Amniotic stem cell (primary cell): ENCODE measurements at places on chromosomes 6 and 20.

GRCh38 chr20:64217539-64218221 is 37.9 kb upstream of the PCMTD2 start:
- DNase-seq = no peak

GRCh38 chr6:130447374-130447773 is 81.6 kb downstream of the TMEM200A start:
- DNase-seq = no peak

DNA sequence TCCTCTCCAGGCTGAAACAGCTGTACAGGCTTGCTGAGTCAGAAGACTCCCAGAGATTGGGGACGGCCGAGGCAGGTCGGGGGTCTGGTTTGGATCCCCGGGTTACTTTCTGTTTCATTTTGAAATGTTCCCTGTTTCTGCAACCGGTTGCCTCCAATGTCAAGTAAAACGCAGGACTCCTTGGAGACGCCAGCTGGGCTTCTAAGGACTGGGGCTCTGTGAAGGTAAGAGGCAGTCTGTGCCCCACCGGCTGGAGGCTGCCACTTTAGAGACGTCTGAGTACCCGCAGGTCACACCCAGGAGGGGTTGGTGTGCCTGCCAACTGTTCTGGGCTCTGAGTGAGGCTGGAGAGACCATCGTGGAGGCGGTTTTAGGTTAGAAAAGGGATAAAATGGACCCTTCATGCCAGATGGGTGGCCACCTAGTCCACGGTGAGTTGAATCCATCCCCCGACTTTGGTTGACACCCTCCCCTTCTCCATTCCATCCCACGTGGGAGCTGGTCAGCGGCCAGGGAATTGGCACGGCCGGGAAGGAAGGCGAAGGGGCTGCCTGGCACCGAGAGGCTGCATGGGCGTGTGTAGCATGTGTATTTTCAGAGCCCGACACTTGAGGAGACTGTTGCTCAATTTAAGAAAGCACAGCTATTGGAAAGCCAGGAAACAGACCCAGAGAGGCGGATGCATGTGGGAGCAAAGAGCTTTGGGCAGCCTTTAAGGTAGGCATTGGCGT is 240.9 kb downstream of the PHACTR1 start:
- no peak for DNase-seq

GRCh38 chr6:170360476-170360875 is 53.9 kb downstream of the FAM120B start:
- DNase-seq = no peak

GRCh38 chr20:55415567-55416142 is 589.7 kb downstream of the CBLN4 start:
- DNase-seq = no peak

GRCh38 chr6:36463676-36464075 is 20.9 kb downstream of the KCTD20 start:
- DNase-seq = no peak

GRCh38 chr6:105492706-105493673 is 90.1 kb upstream of the PREP start:
- DNase-seq = no peak

DNA sequence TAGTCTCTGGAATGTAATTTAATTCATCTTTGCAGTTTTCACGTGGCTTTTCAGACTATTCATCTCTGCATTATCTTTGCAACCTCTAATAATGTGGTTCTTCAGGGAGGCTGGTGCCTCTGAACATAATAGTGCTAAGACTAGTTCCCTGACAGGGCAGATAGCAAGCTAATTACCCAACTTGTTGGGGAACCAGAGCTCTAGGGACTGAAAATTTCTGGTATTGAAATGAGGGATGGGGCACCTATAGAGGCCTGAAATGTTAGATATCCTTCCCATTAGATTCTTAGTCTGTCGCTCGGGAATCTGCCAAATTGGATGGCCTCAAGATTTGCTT is 693.6 kb upstream of the MAP3K7 start:
- DNase-seq = no peak

GRCh38 chr6:17156966-17157365 is 55.1 kb downstream of the STMND1 start:
- no peak for DNase-seq

DNA sequence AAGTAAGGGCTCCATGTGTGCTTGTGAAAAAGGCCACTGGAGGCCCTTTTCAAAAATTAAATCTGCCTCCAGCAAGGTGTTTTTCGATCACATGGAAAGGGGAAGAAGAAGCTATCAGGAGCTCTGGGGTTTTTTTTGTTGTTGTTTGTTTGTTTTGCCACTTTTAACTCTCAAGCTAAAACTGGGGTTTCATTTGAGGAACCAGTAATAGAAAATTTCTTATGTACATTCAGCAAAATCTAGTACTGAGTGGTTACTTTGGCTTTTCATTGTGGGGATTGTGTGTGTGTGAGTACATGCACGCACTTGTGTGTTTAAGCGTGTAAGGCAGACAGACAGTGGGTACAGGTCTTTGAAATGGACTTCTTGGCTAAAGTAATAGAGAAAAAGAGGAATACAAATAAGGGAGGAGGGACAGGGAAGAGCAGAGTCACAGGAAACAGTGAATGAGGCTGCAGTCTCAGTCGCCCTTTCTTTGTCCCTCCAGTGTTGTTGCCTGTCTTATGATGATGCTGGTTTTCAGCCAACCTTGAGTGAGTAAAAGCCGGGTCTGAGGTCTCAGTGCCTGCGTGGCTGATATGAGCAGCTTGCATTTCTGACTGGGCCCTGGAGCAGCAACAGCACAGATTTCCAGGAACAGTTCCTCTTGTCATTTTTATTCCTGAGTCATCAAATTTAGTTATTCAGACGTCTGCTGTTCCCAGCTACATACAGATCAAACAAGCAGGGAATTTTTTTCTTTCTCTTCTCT is 26.2 kb downstream of the SLC16A10 start:
- no peak for DNase-seq

- no peak for DNase-seq
These were observed 190.5 kb upstream of the HEY2 start for GRCh38 chr6:125558907-125559306.

GRCh38 chr6:26594131-26594498 is 2.6 kb upstream of the ABT1 start:
- DNase-seq = no peak

- DNase-seq = no peak
These were observed 66.6 kb downstream of the PPP1R14C start for GRCh38 chr6:150209415-150209814.

- no peak for DNase-seq
These were observed 2.2 kb downstream of the IBTK start for GRCh38 chr6:82245376-82245775.

GRCh38 chr20:42714298-42715141 is 475.2 kb downstream of the PTPRT start:
- no peak for DNase-seq

GRCh38 chr20:40578961-40579360 is 110.1 kb downstream of the MAFB start:
- DNase-seq = no peak

GRCh38 chr6:125826695-125827463 is 36.1 kb downstream of the NCOA7 start:
- no peak for DNase-seq

DNA sequence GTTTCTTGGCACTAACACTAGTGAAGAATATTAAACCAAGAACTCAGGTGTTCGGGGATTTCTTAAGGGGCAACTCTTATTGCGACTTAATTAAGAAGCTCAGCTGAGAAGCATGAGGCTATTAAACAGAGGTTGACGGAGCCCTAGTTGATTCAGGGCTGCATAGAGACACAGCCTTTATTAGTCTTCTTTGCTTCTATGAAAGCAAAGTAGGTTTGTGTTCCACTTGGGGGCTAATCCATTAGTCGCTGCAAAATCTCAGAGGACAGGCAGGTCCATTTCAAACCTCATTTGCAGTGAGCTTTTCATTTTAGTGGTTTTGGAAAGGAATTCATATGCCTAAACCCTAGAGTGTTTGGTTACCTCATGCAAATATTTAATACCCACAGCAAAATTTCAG is 506.6 kb upstream of the SULF2 start:
- DNase-seq = no peak

- DNase-seq = no peak
These were observed 16.9 kb downstream of the ADGRG6 start for GRCh38 chr6:142318714-142319113.

GRCh38 chr6:128112494-128112893 is 211.6 kb upstream of the THEMIS start:
- no peak for DNase-seq

- DNase-seq = no peak
These were observed 89.8 kb upstream of the ADTRP start for GRCh38 chr6:11868392-11868791.

DNA sequence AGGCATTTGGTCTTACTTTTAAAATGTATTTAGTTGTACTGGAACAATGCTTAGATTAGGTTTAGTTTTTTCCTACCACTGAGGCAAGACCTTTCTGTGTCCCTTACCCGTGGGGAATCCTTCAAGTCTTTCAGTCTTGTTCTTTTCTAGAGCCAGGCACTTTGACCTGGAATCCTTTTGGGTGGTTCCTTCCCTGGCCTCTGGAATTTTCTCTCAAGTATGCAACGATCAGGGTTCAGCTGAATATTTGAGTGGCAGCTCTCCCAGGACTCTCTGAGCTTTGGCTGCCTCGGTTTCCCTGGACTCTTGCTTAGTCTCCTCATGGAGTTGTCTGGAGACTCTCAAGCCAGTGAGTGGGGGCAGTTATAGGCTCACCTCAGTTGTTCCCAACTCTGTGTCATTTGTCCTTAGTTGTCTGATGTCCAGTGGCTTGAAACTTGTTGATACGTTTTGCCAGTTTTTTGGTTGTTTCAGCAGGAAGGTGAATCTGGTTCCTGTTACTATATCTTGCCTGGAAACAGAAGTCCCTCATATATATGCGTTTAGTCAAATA is 118.1 kb downstream of the QKI start:
- no peak for DNase-seq

- no peak for DNase-seq
These were observed 96.9 kb upstream of the ADTRP start for GRCh38 chr6:11875325-11876109.

- DNase-seq = no peak
These were observed 11.2 kb downstream of the GDAP1L1 start for GRCh38 chr20:44258226-44258890.

DNA sequence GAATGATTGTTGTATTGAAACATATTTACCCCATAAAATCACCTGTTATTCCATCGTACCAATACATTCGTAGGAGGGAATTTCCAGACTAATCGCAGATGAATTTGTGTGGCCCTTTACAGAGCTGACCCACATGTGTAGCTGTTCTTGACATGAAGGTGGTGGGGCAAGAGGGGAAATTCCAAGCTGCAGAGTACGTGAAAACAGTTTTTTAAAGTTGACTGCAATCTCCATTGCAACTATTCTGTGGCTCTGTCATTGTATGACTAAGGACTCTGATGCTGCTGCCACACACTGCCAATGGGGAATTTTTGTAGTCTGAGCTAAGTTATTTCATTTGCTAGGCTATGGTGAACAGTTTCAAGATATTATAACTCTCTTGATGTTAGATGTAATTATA is 46.4 kb upstream of the ADTRP start:
- no peak for DNase-seq

GRCh38 chr6:119781365-119781764 is 431.8 kb upstream of the MAN1A1 start:
- DNase-seq = no peak

- no peak for DNase-seq
These were observed 135.0 kb downstream of the EPM2A start for GRCh38 chr6:145600299-145600698.

DNA sequence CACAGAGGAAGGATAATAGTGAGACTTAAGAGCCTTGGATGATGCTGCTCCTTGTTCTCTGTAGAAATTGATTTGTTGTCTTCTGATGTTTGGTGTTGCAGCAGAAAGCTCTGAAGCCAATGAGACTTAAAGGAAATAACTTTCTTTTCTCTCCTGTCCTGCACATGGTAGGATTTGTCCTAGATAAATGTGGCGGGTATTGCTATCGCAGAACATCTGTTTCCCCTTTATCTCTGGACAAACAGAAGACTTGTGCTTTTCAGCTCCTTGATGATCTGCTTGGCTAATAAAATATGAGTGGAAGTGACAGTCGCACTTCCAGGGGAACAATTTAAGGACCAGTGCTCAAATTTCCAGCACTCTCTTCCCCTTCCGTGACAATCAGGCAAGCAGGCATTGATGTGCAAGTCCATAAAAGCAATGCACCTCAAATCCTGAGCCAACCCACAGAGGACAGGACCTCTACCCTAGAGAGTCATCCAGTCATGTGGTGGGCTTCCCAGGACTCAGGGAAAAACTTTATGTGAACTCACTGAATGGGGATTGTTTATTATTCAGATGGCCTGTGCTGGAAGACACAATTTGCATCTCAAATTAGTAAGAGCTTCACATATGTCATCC is 9.9 kb upstream of the NCR2 start:
- DNase-seq = no peak

- no peak for DNase-seq
These were observed 150.3 kb downstream of the TMEM242 start for GRCh38 chr6:157172830-157173536.

GRCh38 chr20:17875106-17875980 is 93.3 kb downstream of the SNX5 start:
- DNase-seq = no peak

- DNase-seq = no peak
These were observed 20.4 kb downstream of the NR2E1 start for GRCh38 chr6:108186226-108186625.

GRCh38 chr6:159094444-159095252 is 49.9 kb upstream of the TAGAP start:
- DNase-seq = no peak

DNA sequence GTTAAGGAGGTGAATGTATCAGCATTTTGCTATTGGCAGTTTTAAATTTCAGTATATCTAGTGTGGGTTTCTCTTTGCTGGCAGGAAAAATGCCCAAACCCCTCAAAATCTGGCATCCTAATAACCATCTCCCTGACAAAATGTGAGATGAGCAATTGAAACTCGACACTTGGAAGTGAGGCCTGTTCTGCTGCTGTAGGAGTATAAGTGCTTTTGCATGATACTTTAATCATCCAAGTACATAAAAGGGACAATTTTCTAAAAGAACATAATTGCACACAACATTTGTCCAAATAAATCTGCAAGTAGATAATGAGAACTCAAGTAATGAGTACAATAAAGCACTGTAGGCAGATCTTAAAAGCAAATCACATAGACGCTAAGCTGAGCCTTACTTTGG is 36.5 kb downstream of the LAMP5 start:
- DNase-seq = no peak

- no peak for DNase-seq
These were observed 20.6 kb upstream of the FAM209A start for GRCh38 chr20:56503916-56504315.

DNA sequence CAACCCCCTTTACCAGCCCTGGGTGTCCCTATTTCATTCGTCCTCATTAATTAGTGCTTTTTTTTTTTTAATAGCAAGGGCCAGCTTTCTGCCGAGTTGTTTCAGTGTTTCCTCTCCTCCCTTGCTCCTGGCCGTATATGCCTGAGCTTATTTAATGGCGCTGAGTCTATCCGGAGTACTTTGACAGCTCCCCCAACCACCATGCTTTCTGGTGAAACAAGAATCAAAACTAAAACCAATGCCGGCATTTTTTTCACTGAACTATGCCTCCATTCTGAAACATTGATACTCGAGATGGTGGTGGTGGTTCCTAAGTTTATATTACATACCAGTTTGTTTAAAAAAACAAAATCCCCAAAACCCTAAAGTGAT is 1.2 kb downstream of the DCBLD1 start:
- no peak for DNase-seq
